ENCODE measurements at places on chromosomes 4 and X. TPM values are rescaled to one million over a fixed set of nuclear protein-coding genes. Genes with fewer than 3 reads are reported as not detected.

Gene MAGEA9B
- 0.47 TPM for total RNA-seq

Gene L1CAM
- 14.8 TPM for total RNA-seq

Gene SHROOM2
- 5.3 TPM for total RNA-seq

Gene BTC
- 4.5 TPM for total RNA-seq

Gene ZNF280C
- 12.3 TPM for total RNA-seq

Gene MSL3
- total RNA-seq, result 12.0 TPM

Gene GUCY1A1
- not detected for total RNA-seq

DNA sequence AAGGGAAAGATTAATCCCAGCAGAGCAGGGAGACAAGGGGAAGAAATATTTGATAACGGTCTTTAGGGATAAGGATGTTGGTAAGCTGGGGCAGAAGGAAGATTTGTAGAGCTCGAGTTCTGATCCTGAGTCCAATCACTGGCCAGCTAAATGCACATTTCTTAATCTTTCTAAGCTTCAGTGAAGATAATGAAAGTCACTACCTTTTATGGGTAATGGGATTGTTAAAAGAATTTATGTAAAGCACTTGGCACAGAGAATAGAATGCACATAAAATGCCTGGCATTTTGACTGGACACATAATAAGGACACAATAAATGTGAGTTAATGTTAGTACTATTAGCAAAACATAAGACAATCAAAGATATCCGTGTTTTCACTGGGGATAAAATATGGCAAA, 43.3 kb downstream of the NCAPG start:
- H3K4me1 ChIP-seq, result no peaks in the 10 kb centered on the region
- H3K27me3 ChIP-seq, result no peaks in the 10 kb centered on the region
- H3K36me3 ChIP-seq, result no peaks in the 10 kb centered on the region
- DNase-seq, result no peak
- no peak overlapping the region for H3K27ac ChIP-seq

DNA sequence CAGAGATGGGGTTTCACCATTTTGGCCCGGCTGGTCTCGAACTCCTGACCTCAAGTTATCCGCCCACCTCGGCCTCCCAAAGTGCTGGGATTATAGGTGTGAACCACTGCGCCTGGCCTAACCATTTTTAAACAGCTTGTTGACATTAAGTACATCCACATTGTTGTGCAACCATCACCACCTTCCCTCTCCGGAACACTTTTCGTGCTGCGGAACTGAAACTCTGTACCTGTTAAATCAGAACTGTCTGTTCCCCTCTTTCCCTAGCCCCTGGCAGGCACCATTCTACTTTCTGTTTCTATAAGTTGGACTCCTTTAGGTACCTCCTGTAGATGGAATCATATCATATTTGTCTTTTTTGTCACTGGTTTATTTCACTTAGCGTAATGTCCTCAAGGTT, 9.5 kb downstream of the FHDC1 start:
- no peak overlapping the region for H3K4me3 ChIP-seq
- H3K4me1 ChIP-seq, result no peaks in the 10 kb centered on the region
- no peak for DNase-seq
- H3K36me3 ChIP-seq, result no peaks in the 10 kb centered on the region
- no peaks in the 10 kb centered on the region for H3K27me3 ChIP-seq
- H3K27ac ChIP-seq, result no peak overlapping the region

GRCh38 chr4:162644346-162644745, 480.5 kb upstream of the FSTL5 start:
- no peak for DNase-seq
- H3K4me3 ChIP-seq, result no peak overlapping the region
- H3K4me1 ChIP-seq, result no peaks in the 10 kb centered on the region
- no peaks in the 10 kb centered on the region for H3K36me3 ChIP-seq
- H3K27ac ChIP-seq, result no peak overlapping the region

DNA sequence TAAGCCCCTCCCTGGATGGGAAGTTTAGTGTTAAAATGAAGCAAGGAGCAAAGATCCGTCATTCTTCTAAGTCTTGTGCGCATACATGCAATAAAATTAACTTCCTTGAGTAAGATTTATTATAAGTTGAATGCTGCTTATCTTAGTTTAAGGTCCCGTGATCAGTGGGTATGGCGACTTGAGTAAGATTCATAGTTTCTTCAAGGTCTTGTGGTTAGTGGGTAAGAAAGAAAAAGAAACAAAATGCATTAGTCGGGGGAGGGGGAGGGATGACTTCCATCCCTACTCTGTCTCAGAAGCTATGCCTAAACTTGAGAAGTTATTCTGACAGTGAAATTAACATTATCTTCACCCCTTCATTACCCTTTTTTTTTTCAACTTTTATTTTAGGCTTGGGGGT, 127.3 kb upstream of the MAGEB16 start:
- no peaks in the 10 kb centered on the region for H3K4me1 ChIP-seq
- no peaks in the 10 kb centered on the region for H3K36me3 ChIP-seq
- no peak overlapping the region for H3K27ac ChIP-seq
- DNase-seq, result no peak
- no peaks in the 10 kb centered on the region for H3K27me3 ChIP-seq

- H3K27me3 ChIP-seq, result no peaks in the 10 kb centered on the region
- H3K4me1 ChIP-seq, result no peaks in the 10 kb centered on the region
- no peak overlapping the region for H3K27ac ChIP-seq
- no peak overlapping the region for H3K4me3 ChIP-seq
- DNase-seq, result no peak
These were observed 313.3 kb upstream of the GATB start for GRCh38 chr4:152074088-152074437.

DNA sequence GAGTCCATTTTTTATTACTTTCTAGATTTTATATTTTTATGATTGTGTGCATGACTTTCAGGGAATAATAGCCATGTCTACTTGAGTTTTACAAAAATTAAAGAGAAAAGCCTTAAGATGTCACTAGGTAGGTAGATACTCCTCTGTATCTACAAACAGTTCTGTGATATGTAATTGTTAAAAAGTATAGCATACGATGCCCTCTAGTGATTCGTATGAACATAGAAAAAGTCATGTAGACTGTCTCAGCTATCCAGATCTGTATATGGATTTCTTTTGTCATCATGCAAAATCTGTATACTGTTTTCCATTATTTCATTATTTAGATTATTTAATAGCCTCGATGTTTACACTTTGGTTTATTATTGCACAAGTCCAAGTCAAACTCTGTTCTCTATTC, 856.6 kb downstream of the CENPC start:
- no peaks in the 10 kb centered on the region for H3K4me1 ChIP-seq
- no peak for DNase-seq
- H3K27ac ChIP-seq, result no peak overlapping the region

DNA sequence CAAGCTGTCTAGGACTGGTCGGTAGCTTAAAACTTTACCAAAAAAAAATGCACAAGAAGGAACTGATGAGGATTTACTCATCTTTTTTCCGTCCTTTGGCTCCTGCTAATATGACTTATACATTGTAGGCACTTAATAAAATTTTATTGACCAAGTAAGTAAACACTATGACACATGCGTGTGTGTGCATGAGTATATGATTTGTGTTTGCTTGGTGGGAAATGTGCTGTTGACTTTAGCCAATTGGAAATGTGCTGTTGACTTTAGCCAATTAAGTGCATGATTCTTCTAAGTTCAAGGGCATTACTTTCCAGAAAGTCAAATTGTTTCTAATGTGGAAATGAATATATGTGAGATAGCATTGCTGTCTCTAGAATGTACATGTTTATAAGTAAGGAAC, 78.3 kb downstream of the FIP1L1 start:
- H3K4me1 ChIP-seq, result peaks cover 3% of the 10 kb centered on the region
- H3K4me3 ChIP-seq, result no peak overlapping the region
- no peak for DNase-seq
- peaks cover 15% of the 10 kb centered on the region for H3K36me3 ChIP-seq
- H3K27ac ChIP-seq, result no peak overlapping the region

DNA sequence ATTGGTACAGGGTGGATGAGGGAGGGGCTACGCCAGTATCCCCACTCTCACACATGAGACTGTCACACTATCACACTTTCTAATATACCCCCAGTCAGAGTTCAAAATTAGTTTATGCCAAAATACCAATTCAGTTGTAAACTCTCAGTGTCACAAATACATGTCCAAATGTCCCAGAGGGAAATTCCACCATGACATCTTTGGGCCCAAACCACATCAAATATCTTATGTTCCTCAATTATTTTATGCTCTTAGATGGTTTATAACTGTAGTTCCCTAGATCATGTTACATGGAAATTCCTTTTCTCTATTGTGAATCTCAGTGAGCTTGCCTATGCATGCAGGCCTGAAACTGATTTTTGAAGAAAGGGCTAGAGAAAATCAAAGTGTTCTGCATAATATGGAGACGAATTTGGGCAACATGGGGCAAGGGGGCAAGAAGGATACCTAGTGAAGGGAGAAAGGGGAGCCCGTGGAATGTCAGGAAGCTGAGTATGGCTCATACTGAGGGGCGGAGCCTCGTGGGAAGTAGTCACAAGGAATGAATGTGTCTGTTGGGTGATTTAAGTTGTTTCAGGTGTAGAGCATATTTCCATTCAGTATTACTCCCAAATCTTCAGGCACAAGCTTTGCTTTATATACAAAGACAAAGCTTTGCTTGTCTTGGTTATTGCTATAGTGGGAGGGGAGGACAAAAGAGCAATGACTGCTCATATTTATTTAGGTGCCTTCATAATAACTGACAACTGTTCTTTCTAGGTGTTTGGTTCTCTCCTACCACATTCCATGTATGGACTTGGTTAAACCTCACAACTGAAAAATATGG, 40.8 kb downstream of the CLNK start:
- no peak overlapping the region for H3K4me3 ChIP-seq
- H3K4me1 ChIP-seq, result peaks cover 9% of the 10 kb centered on the region
- H3K36me3 ChIP-seq, result no peaks in the 10 kb centered on the region
- no peaks in the 10 kb centered on the region for H3K27me3 ChIP-seq

- DNase-seq, result no peak
- H3K27me3 ChIP-seq, result no peaks in the 10 kb centered on the region
- H3K36me3 ChIP-seq, result no peaks in the 10 kb centered on the region
- no peak overlapping the region for H3K27ac ChIP-seq
- no peak overlapping the region for H3K4me3 ChIP-seq
These were observed 231.9 kb upstream of the BCOR start for GRCh38 chrX:40329616-40330015.

DNA sequence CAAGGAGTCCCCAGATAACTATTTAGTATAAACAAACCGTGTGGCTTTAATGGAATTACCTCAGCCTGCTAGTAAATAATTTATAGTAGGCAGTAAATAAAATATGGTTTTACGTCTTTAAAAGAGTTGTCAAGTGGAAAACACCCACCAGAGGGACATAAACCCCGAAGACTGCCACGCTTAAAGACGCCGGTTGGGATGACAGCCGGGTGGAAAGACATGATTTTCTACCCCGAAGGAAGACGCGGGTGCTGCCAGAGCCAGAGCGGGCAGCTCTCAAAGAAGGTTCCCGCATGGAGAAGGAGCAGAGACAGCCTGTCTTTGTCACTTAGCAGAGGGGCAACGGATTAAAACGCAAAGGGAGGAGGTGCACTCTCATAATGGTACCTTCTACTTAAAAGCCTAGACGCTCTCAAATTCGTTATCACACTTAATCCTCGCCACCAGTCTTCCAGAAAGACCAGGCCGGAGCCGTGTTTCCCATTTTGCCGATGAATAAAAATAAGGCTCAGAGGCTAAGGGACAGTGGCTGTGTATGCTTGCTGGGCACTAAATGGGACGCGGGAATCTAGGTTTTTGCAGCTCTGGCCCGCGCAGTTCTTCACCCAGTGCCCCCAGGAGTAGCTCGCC, 140.5 kb upstream of the ZIC3 start:
- H3K27ac ChIP-seq, result no peak overlapping the region
- H3K36me3 ChIP-seq, result no peaks in the 10 kb centered on the region
- DNase-seq, result no peak
- H3K27me3 ChIP-seq, result no peaks in the 10 kb centered on the region
- no peak overlapping the region for H3K4me3 ChIP-seq

DNA sequence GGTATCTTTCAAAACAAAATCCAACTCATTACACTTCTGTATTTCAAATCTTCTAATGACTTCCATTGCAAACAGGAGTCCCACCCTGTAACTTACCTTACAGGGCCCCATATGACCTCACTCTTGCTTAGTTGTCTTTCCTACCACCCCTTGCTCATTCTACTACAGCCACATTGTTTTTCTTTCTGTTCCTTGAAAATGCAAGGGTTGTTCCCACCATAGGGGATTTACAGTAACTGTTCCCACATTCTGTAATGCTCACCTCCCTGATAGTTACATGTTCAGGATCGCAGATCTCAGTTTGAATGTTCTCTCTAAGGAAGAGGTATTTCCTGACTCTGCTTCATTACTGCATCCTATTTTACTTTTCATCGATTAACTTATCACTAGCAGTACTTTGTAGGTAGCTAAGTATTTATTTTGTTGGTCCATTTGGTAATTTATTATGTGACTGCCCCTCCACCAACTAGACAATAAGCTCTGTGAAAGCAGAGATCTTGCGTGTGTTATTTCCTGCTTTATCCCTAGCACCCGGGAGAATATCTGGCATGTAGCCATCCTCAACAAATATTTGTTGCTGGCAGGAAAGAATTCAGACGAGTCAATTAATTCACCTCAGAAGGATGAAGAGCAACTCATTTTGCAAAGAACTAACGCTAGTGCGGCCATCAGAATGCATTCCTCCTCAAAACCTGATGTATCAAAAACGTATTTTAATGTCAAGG, 21.4 kb downstream of the MAOB start:
- no peaks in the 10 kb centered on the region for H3K27me3 ChIP-seq
- DNase-seq, result peak; percentile 36
- H3K27ac ChIP-seq, result peak overlapping the region; percentile 49
- H3K4me1 ChIP-seq, result peaks cover 16% of the 10 kb centered on the region
- no peak overlapping the region for H3K4me3 ChIP-seq

- no peaks in the 10 kb centered on the region for H3K4me1 ChIP-seq
- H3K36me3 ChIP-seq, result no peaks in the 10 kb centered on the region
- no peak for DNase-seq
- H3K27me3 ChIP-seq, result no peaks in the 10 kb centered on the region
- H3K27ac ChIP-seq, result no peak overlapping the region
These were observed 1028.1 kb downstream of the C4orf33 start for GRCh38 chr4:130124066-130124465.

DNA sequence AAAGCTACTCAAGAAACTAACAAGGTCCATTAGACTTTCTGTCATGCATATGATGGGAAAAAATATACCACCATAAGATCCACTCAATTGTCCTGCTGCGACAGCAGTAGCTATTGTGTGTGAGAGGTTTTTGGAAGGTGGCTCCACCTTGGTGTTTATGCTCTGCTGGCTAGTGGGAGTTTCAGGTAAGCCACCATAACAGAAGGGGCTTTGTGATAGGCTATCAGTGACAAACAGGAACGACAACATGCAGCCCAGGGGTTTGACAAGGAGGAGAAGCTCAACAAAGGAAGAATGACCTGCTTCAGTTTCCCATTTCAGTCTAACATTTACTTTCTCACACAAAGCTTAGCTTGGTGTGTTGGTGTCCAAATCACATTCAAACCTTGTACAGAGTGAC, 182.6 kb downstream of the ATOH1 start:
- H3K27ac ChIP-seq, result no peak overlapping the region
- no peaks in the 10 kb centered on the region for H3K4me1 ChIP-seq
- H3K36me3 ChIP-seq, result no peaks in the 10 kb centered on the region
- H3K27me3 ChIP-seq, result no peaks in the 10 kb centered on the region

DNA sequence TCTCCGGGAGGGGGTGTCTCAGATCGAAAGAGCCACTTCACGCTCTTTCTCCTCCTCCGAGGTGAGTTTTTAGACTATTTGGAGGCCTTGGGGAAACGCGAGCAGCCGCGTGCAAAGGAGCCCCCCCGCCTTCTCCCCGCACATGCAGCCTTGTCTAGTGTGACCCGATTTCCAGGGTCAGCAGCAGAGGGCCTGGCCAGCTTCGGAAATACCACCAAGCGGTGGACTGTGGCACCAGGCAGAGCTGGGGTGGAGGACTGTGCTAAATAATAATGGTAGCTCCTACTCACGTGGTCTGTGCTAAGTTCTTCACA, 79.3 kb upstream of the BCOR start:
- peak overlapping the region; percentile 98 for H3K27ac ChIP-seq
- no peaks in the 10 kb centered on the region for H3K36me3 ChIP-seq
- H3K4me1 ChIP-seq, result peaks cover 48% of the 10 kb centered on the region
- no peaks in the 10 kb centered on the region for H3K27me3 ChIP-seq
- H3K4me3 ChIP-seq, result peak overlapping the region; percentile 48
- no peak for DNase-seq

Data from HCT116 (cell line).